ENCODE measurements at places on chromosomes 3 and 15. TPM values are rescaled to one million over a fixed set of nuclear protein-coding genes. Genes with fewer than 3 reads are reported as not detected.

Gene CAPN3
- 76.7 TPM for total RNA-seq

Gene ATG3
- total RNA-seq: 52.0 TPM

DNA sequence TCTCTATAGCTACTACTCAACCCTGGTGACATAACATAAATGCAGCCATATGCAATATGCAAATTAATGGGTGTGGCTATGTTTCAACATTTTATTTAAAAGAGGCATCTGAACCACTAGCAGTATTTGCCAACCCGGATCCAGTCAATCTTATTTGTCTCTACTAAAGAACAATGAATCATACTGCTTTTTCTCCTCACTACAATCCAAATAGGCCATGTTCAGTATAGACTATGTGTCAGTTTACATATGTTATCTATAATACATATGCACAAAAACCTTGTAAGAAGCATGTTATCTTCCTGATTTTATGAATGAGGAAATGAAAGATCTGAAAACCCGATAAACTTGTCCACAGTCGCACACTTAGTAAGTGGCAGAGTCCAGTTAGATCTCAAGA is 125.7 kb downstream of the STAG1 start:
- no peaks in the 10 kb centered on the region for H3K36me3 ChIP-seq
- no peaks in the 10 kb centered on the region for H3K27me3 ChIP-seq
- H3K4me1 ChIP-seq: no peaks in the 10 kb centered on the region
- H3K27ac ChIP-seq: no peak overlapping the region

GRCh38 chr3:97815149-97815917 is 6.5 kb upstream of the CRYBG3 start:
- H3K36me3 ChIP-seq: no peaks in the 10 kb centered on the region
- no peak overlapping the region for H3K4me3 ChIP-seq
- no peaks in the 10 kb centered on the region for H3K4me1 ChIP-seq
- no peaks in the 10 kb centered on the region for H3K27me3 ChIP-seq
- no peak overlapping the region for H3K27ac ChIP-seq
- DNase-seq: no peak

DNA sequence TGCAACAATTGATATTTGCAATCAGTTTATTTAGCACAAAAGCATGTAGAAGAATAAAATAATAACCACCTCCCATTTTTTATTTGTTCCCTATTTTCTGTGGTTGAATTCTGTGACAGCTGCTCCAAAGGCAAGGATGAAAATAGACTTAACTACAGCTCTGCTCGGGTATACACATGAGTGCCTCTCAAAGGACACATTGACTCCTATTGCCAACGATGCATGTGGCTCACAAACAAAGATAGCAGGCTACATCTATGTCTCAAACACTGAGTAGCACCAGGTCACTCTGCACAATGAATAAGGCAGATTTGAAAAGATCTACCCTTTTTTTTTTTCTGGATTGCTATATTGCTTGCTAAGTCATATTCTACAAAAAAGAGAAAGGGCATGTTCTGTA is 612.9 kb downstream of the ROBO1 start:
- H3K4me1 ChIP-seq: no peaks in the 10 kb centered on the region
- no peak for DNase-seq
- no peaks in the 10 kb centered on the region for H3K36me3 ChIP-seq
- H3K27ac ChIP-seq: no peak overlapping the region
- no peak overlapping the region for H3K4me3 ChIP-seq

DNA sequence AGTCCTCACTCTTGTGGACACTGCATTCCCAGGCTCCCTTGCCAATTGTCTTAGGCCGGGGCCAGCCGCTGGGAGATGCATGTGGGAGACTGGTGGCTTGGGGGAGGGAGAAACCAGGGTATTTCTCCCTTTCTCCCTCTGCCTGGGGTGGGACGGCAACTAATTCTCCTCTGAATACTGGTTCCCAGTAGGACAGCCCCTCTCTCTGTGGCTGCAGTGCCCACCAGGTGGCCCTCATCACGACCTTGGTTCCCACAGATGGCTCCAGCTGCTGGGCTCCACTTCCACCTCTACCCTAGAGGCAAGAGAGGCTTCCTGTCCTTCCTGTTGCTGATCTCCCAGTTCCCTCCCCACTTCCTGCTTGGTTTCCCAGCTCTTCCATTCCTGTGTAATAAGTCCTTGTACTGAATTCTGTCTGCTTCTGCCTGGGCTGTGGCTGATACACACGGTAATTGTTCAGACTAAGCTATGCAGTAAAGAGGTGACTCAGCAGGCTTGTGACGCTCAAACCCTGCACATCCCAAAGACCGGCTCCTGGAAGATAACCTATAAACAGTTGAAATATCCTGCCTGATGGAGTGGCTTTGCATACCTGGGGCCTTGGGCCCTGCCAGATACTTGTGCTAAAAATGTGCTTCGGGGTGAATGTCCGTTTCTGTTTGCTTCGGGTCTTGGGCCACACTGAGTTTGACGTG is 20.4 kb upstream of the COPG1 start:
- H3K4me1 ChIP-seq: peaks cover 7% of the 10 kb centered on the region
- no peaks in the 10 kb centered on the region for H3K36me3 ChIP-seq
- no peak for DNase-seq
- H3K27ac ChIP-seq: no peak overlapping the region
- H3K4me3 ChIP-seq: no peak overlapping the region
- no peaks in the 10 kb centered on the region for H3K27me3 ChIP-seq

DNA sequence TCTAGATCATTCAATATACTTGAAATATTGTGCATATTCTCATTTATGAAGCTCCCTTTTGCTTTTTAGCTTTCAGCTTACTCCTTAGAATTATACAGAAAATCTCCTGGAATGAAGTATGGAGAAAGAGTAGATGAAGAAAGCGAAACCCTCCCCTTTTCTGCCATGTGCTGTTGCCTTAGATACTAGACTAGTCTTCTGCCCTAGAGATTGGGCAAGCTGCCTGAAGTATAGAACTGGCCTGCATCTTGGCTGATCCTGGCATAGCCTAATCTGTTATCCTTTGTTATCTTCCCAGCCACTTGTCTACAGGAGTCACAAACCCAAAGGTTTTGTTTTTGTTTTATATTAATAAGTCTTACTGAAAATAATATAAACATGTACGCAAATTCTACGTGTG is 138.8 kb downstream of the RBPMS2 start:
- H3K36me3 ChIP-seq: no peaks in the 10 kb centered on the region
- H3K27ac ChIP-seq: peak overlapping the region; percentile 82
- DNase-seq: no peak

DNA sequence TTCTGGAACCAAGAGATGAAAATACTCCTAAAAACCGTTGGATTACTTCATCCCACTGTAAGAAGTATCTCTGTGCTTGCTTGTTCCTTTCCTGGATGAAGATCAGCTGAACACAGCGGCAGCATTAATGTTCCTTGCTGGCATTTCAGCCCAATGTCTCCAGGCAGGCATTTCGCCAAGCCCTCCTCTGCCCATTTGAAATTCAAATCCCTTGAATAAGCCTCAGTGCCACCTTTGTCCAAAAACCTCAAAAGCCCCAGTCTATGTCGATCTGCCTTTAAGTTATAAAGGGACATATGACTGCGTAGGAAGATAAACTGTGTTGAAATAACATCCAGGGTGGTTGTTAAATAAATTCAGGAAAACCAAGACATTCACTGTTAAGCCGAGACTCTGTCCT is 156.8 kb upstream of the PDZRN3 start:
- no peaks in the 10 kb centered on the region for H3K36me3 ChIP-seq
- no peak for DNase-seq
- no peak overlapping the region for H3K27ac ChIP-seq
- H3K27me3 ChIP-seq: no peaks in the 10 kb centered on the region
- H3K4me1 ChIP-seq: no peaks in the 10 kb centered on the region

- no peak overlapping the region for H3K4me3 ChIP-seq
- no peaks in the 10 kb centered on the region for H3K36me3 ChIP-seq
- no peaks in the 10 kb centered on the region for H3K27me3 ChIP-seq
- no peak for DNase-seq
- H3K4me1 ChIP-seq: no peaks in the 10 kb centered on the region
These were observed 330.4 kb downstream of the RBMS3 start for GRCh38 chr3:29611252-29611651.

Measured in Peyer's patch (tissue), 4 donors.